ENCODE measurements at places on chromosomes 11 and 22.

GRCh38 chr11:74636630-74637184 lies 44.3 kb downstream of the POLD3 start:
- DNase-seq, result no peak

DNA sequence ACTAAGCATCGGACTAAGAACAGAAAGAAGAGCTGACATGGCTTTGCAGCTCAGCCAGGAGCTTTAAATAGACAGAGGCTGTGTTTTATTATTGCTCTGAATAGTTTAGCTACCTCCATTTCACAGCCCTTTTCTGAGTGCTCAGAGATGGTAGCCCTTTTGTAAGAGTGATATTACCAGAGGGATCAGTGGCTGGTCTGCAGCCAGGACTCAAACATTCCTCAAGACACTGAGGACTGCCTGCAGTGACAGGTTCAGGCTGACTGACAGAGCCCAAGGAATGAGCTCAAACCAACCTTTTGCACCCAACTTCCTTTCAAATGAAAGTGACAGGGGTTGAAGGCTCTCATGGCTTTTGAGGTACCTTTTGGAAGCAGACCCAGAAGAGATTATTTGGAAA lies 189.0 kb downstream of the DDX10 start:
- no peak for DNase-seq

DNA sequence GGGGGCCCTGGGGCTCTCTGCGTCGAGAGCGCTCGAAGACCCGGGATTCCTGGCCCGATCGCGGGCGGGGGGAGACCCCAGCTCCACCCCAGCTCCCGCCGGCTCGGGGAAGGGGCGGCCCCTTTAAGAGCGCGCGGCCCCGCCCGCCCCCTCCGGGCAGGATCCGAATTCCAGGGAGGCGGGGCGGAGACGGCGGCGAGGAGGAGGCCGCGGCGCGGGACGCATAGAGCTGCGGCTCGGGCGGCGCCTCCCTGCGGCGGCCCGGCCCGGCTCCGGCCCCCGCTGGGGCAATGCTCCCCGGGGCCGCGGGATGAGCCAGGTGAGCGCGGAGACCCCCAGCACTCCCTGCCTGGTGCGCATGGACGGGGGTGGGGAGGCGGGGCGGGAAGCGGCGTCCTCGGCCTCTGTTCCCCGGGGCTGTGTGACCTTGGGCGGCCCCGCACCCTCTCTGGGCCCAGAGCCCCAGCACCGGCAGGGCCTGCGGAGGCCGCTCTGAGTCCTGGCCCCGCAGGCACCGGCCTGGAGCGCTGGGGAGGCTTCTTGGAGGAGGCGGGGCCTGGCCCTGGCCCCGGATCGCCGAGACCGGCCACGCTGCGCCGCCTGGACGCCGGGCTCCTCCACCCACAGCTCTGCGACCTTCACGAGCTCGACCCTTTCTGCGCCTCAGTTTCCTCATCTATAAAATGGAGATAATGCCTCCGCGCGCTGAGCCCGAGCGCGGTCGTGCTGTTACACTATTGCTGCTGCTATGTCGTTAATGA lies 565 bp downstream of the GAS2L1 start:
- DNase-seq, result peak; percentile 38

DNA sequence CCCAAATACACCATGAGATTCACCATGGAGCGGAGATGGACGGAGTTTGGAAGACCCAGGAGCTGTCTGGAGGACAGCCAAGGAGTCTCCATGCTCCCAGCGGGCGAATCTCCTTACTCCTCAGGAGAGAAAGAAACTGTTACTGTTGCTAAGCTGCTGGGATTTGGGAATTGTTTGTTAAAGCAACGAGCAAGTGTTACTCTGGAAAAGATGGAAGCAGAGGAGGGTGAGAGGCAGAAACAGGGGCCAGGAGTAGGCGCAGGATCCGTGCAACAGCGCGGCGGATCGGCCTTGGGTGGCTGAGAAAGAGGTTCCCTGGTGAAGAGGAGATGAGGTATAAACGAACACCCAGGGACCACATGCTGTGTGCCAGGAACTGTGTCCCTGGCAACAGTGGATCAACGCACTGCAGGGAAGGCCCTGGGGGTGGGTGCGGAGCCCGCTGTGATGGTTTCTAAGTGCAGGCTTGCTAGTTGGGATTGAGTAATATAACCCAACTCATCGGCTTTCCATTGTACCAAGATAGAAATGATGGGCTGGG lies 1436.4 kb downstream of the BRD1 start:
- DNase-seq, result no peak

- DNase-seq, result no peak
These were observed 420.7 kb downstream of the INSC start for GRCh38 chr11:15535414-15535813.
